ENCODE measurements at places on chromosomes 6 and 20.
A peak's percentile ranks its signal among the peaks of the same experiment; 100 is the strongest.

- no peak for DNase-seq
Measured at GRCh38 chr6:41581381-41581991, 35.3 kb downstream of the FOXP4 start.

- DNase-seq, result no peak
Measured at GRCh38 chr6:37663019-37663810, 34.5 kb downstream of the MDGA1 start.

- no peak for DNase-seq
Measured at GRCh38 chr20:4674672-4675071, 47.0 kb upstream of the PRND start.

DNA sequence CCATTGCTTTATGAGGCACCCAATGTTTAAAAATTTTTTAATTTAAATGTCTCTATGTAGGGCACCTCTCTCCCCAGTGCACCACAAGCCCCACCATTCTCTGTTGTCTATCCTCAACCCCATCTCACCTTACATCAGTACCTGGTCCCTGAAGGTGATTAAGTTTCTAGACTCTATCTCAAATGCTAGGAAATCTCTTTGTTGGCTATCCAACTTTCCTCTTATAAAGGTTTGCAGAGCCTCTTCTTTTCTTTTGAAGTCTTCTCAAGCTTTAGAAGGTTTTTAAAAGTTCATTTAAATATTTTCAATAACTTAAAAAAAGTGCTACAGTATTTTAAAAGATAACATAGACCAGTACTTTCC lies 76.5 kb upstream of the TBC1D7 start:
- no peak for DNase-seq

GRCh38 chr6:112086744-112087135 lies 542 bp downstream of the TUBE1 start:
- peak; percentile 28 for DNase-seq

- peak; percentile 81 for DNase-seq
Measured at GRCh38 chr6:125104425-125104824, 49.1 kb upstream of the TPD52L1 start.

- DNase-seq, result no peak
Measured at GRCh38 chr20:50953821-50954220, 4.5 kb downstream of the DPM1 start.

GRCh38 chr20:62177307-62177706 lies 5.5 kb upstream of the MTG2 start:
- no peak for DNase-seq

- no peak for DNase-seq
Measured at GRCh38 chr6:149869275-149869892, 5.2 kb upstream of the LRP11 start.

- no peak for DNase-seq
Measured at GRCh38 chr6:143564484-143565017, 53.0 kb upstream of the FUCA2 start.

GRCh38 chr6:40788661-40789655 lies 201.8 kb upstream of the LRFN2 start:
- DNase-seq, result no peak

DNA sequence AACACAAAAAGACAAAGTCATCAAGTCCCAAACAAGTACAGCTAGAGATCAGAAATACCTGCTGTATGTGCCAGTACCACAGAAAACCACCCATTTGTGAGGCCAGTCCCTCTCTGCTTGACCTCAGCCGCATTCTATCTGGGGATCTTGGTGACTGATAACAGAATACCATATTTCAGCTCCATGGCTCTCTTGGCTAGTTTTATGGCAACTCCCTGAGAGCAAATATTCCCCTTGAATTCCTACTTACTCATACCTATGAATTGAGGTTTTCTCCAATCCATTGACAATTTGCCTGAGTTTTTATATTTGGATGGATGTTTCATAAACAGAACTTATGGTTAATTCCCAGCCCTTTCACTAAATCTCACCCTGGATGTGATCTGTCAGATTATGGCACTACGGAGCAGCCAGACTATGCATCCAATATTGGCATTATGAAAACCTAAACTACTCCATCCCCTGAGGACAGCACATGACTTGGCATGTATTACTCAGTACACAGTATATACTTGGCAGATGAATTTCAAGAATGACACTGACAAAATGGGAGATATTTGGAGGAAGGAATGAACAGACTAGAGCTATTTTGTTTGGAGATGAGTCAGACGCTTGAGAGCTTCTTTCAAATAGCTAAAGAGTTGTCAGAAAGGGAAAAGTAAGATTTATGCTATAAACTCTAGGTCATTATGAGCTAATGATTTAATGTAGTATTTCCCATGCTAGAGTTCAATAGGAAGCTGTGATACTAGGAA lies 95.7 kb downstream of the PRDM1 start:
- no peak for DNase-seq

- DNase-seq, result peak; percentile 65
Measured at GRCh38 chr6:168196385-168196860, 117.4 kb upstream of the FRMD1 start.

GRCh38 chr6:36692220-36692619 lies 5.4 kb upstream of the RAB44 start:
- DNase-seq, result no peak

- peak; percentile 31 for DNase-seq
Measured at GRCh38 chr6:20932284-20932683, 398.0 kb downstream of the CDKAL1 start.

DNA sequence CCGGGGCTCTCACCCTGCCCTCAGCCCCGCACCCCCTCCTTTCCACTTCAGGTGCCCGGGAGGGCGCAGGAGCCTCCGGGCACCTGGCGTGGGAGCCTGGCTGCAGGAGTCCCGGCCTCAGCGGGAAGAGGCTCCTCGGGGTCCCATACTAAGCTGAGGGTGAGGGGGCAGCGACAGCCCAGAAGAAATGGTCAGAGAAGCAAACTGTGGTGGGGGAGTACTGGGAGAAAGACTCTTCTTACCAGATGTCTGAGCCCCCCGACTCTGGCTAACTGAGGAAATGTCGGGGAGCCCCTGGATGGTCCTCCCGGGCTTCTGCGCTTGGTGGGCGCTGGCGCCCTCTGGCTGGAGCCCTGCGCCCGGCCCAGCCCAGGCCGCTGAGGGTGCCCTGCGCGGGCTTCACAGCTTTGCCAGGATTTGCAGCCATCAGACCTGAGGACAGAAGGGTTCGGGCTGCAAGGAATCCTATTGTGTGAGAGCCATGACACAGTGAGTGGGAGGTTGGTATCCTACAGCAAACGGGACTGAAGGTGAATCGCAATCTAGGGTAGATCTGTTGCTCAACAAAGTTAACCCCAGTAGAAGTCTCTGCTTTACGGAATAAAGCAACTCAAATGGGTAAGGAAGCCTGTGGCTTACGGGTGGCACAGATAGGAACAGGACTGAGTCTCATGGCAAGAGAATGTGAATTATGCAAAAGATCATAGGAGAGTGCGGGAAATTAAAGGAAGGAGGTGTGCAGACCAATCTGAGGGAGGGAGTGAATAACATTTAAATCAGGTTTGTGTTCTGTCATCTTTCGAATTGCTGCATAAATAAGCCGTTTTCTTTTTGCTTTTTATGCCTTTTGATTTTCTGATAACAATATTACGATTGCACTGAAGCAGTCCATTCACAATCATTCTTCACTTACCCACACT lies 639 bp upstream of the RCAN2 start:
- peak; percentile 84 for DNase-seq

DNA sequence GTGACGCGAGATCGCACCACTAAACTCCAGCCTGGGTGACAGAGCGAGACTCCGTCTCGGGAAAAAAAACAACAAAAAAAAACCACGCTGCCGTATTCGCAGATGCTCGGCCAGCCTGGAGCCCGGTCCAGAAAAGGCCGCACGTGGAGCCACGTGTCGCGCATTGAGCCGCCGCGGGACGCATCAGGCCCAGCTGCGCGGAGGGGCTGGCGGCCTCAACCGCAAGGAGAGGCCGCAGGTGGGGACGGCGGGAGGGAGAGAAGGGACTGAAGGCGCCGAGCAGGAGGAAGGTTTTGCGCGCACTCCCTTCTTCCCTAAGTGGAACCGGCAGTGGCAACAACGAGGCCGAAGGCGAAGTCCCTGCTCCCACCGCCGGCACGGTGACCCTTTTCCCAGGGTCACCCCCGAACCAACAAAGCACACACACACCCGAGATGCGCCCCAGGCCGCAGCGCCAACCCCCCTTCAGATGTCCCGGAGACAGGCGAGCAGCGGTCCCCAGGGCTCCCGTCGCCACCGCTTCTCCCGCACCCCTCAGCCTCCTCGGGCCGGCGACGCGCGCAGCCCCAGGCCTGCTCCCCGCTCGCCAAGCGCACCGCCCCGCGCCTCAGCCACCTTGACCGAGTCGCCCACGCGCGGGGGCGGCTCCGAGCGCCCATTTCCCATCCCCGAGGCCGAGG lies 681 bp downstream of the SYCP2 start:
- DNase-seq, result no peak

- no peak for DNase-seq
Measured at GRCh38 chr6:116405138-116405537, 34.4 kb downstream of the DSE start.

- DNase-seq, result no peak
Measured at GRCh38 chr6:156562019-156562418, 215.2 kb upstream of the ARID1B start.

- DNase-seq, result no peak
Measured at GRCh38 chr20:21323640-21324039, 20.5 kb downstream of the XRN2 start.

GRCh38 chr20:24648919-24649318 lies 179.5 kb downstream of the SYNDIG1 start:
- no peak for DNase-seq

GRCh38 chr6:36964349-36964748 lies 9.8 kb downstream of the PI16 start:
- no peak for DNase-seq

DNA sequence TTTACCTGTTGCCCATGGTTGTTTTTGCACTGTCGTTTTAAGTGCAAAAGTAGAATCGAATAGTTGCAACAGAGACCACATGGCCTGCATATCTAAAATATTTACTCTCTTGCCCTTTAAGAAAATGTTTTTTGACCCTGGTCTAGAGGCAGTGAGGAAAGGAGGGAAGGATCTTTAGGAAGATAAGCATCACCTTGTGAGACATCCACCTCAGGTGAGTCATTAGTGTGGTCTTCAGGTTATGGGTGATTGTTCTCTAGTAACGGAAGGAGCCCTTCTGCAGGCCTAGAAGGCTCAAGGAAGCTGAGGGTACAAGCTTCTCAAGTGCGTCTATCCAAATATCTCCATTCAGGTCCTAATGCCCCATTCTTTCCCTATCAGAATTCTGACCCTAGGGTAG lies 6.6 kb upstream of the RAB44 start:
- no peak for DNase-seq

DNA sequence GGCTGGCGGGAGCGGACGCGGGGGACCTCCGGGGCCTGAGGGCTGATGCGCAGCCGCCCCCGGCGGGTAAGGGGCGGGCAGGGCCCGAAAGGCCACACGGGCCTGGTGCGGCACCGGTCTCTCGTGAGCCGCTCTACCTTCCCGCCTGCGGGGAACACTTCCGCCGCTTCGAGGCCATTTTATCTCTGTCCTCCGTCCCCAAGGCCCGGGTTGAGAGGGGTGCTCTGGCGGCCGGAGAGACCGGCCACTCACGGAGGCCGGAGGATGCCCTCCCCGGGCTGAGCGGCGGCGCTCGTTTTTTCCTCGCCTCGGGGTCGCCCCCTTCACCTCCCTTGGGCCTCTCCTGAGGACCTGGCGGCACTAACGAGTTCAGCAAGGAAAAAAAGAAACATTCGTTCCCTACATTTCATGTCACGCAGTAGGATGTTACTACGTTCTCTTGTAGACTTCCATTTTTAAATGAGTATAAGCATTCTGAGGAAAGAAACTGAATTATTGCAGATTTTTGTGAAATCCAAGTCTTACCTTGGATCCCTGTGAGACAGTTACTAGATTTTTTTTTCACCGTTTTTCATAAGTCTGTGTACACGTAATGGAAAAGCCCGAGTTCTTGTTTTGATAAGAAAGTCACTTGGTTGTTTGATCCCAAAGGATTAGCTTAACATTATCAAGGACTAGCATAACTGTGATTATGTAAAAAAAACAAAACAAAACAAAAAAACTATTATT lies 575 bp downstream of the WTAP start:
- peak; percentile 43 for DNase-seq

DNA sequence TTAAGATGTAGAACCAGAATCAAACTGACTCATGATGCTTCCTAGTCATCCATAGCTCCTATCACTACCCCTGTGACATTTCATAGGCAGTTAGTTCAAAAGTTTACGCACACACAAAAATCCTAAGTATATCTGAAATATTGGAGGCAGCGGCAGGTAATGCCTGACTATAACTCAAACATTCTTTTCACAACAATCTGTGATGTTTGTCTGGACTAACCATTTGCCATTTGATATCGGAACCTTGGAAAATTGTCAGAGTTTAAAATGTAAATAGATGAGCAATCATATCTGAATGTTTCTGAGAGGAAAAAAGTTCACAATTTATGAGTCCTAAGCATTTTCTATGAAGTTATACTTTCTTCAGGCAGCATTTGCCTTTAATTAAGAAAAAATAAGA lies 1078.2 kb downstream of the EPHA7 start:
- no peak for DNase-seq

- DNase-seq, result no peak
Measured at GRCh38 chr20:47544240-47544639, 42.6 kb downstream of the NCOA3 start.

- no peak for DNase-seq
Measured at GRCh38 chr6:108779536-108780275, 68.5 kb upstream of the ARMC2 start.

- peak; percentile 4 for DNase-seq
Measured at GRCh38 chr6:81831274-81831673, 78.8 kb upstream of the TENT5A start.

DNA sequence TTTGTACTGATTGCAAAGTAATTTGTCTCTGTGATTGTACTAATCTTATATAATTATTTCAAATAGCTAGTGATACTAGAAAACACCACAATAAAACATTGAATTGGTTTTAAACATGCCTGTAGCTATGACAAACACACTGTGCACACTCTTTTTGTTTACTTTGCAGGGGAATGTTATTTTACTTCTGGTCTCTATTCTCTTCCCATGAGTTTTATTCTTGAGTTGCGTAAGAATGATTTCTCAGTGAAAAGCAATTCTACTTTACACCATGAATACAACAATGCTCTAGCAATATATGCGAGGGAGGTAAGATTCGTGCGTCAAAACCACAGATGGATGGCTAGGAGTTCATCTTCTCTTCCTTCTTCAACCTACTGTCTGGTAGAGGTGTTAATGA lies 68.4 kb upstream of the PHACTR1 start:
- no peak for DNase-seq

DNA sequence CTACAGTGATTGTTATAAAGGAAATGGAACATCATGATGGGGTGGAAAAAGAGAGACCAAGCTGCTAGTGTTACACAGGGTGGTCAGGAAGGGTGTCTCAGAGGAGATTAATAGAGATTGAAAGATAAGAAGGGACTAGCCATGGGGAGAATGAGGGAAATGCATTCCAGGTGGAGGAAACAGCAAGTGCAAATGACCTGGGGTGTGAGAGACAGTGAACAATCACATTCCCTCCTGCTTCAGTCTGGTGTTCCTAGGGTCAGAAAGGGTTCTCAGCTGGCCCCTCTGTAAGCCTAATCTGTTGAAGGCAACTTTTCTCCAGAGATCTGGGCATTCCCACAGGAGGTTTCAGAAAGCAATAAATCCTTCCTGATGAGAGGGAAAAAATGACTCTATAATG lies 3.6 kb upstream of the KCNB1 start:
- no peak for DNase-seq
